ENCODE measurements at places on chromosomes 12 and 14.

DNA sequence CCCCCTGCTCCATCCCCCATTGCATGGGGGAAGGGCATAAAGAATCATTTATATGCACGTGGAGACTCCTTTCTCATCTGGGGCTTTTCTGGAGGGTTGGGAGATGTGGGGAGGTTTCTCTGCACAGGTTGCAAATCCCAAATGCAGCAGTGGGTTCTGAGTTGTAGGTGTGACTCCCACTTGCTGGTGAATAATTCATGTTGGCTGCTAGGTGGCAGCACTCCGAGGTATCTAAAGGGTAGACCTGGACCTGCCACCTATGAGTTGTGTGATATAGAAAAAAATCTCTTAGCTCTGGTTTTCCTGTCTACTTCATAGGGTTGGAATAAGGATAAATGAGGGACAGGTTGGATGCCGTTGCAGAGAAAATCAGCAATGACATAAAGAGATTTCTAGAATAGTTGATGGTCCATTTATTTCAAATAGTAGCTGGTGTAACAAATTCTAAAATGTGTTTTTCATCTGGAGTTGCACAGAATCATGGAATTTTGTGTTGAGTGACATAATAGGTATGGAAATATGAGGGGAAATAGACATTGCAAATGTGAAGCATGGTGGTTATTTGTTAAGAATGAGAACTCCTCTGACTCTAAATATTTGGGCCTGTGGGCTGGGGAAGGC is 4.6 kb downstream of the MARCHF9 start:
- no peak for DNase-seq

DNA sequence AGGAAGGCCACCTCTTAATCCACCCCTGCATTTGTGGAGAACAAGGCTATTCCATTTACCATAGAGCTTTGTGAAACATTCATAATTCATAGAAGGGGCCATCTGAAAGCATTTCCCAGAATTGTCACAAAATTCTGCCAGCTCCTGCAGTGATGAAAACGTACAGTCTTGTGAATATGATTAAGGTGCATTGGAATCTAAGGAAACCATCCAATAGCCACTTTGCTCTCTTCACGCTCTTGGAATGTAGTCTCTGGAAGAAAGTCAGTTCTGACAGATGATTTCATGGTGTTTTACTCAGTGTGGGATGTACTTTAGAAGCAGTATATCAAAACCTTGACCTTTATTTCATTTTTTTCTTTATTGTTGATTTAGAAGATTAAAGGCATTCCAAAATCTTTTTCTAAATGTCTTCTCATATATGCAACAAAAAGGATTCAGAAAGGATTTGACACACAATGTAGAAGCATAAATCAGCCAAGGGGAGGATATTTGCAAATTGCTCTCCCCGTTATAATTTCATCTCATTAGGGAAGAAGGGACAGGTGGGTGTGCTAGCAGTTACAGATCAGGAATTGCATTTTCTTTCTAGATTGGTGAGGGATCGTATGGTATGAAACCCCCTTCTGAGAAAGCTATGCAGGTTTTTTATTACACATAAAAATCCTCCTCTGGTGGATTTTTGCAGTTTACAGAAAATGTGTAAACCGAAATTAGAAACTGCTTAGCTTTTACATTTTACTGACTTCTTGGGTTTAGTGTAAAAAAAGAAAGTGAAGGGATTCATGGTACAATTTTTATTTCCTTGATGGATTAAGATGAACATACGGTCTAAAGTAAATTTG is 390.2 kb downstream of the LRIG3 start:
- no peak for DNase-seq

DNA sequence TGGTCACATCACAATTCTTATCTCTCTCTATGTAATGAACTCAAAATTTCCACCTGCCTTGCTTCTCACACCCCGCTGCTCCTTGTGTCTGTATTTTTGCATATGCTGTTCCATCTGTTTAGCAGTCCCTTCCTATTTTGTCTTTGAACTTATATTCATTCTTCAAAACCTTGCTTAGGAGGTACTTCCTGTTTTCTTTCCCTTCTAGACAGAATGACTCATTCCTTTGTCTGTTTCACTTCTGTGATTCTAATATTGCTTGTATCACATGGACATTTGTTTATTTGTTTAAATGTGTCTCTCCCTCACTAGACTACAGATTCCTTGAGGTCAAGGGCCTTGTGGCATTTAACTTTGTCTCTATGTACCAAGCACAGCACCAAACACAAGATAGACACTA is 424.2 kb downstream of the ETNK1 start:
- DNase-seq: no peak

DNA sequence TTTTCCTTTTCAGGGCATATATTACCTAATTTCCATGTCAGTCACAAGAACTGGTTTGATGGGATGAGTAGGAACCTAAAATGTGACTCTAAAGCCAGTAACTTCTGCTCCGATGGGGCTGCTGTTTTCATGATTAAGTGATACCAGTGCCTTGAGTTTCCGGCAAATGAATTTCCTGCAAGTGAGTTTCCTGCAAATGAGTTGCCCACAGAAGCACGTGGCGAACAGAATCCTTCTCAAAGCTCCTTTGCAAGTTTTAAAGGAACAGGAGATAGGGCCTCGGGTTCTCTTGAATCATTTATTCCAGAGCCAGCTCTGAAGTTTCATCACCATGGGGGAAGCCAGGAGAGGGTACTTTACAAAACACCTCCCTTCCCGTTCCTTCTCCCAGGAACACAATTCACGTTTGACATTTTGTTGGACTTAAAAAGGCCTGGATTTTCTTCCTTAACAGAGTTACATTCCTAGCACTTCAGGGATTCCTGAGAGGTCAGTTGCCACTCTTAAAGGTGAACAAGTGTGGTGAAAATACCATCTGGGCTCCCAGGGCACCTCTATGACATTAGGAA is 2.2 kb upstream of the PPTC7 start:
- DNase-seq: no peak

GRCh38 chr12:67271976-67272375 is 2.8 kb downstream of the CAND1 start:
- DNase-seq: no peak

GRCh38 chr14:70011708-70012107 is 132.5 kb downstream of the SMOC1 start:
- no peak for DNase-seq

GRCh38 chr12:101759396-101760047 is 20.3 kb upstream of the SYCP3 start:
- no peak for DNase-seq

DNA sequence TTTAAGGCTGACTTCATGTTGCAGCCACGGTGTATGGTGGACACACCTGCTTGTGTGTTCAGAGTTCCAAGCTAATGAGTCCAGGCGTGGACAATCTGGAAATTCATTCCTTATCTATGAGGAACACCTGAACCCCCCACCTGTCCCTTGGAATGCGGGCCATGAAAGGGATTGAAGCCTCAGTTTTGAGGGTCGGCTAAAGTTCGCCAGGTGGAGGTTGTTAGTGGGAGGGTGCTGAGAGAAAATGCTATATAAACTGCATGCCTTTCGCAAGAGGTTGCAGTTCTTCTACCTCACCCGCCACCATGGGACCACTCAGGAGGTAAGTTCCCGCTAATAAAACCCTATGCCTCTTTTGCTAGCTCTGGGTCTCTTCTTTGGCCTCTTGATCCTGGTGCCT is 348.0 kb downstream of the BCL11B start:
- DNase-seq: no peak

DNA sequence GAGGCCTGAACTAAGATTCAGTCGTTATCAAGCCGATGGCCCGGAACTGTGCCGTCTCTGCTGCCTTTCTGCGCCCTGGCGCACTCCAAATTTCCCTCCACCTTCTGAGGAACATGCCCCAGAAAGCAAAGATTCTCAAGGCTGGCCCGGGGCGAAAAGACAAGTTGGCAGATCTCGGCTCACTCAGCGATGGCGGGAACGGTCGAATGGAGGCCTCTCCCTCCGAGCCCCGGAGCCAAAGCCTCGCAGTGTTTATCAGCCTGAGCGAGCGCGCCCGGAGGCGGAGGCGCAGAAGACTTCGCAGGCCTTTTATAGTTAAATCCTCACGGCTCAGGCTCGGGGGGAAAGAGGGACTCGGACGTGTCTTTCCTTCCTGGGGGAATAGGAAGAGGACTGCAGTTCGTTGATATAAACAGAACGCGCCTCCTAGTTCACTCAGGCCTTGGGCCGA is 5.6 kb downstream of the TBX5 start:
- DNase-seq: no peak

DNA sequence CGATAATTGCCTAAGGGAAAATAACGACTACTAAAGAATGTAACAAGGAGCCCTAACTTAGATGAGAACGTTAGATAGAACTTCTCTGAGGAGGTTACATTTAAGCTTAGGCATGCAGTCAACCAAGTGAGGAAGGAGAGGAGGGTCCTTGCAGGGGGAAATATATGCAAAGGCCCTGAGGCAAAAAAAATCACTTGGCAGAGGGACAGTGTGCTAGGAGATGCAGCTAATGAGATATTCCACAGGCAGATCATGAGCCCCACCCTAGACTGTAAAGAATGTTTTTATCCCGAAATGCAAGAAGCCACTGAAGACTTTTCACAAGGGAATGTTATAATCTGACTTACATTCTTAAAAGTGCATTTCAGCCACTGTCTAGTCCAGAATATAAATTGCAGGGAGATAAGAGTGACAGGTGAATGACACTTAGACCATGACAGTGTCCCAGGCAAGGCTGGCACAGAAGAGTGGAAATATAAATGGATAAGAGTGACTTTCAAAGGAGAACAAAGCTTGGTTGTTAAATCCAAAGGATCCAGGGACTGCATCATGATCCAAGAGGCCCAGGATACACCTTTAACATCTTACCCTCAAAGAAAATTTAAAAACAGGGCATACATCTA is 61.0 kb downstream of the PPM1H start:
- no peak for DNase-seq

DNA sequence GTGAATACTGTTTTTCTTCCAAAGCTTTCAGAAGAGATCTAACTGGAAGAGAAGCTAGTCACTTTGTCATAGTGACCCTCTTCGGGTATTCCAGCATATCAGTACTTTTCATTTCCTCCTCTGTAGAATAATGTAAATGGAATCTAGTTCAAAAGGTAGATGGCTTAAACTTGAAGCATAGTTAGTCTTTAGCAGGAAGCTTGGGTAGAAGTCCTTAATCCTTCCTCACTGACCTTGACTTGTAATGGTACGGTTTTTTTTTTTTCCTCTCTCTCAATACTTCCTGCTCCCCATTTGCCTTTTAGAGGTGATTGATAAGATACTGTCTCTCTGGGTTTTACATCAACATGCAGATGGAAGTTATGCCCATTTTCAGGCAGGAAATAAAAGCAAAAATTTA is 1.7 kb downstream of the FBXO34 start:
- no peak for DNase-seq

GRCh38 chr12:126768517-126768916 is 1498.5 kb upstream of the TMEM132C start:
- DNase-seq: no peak

DNA sequence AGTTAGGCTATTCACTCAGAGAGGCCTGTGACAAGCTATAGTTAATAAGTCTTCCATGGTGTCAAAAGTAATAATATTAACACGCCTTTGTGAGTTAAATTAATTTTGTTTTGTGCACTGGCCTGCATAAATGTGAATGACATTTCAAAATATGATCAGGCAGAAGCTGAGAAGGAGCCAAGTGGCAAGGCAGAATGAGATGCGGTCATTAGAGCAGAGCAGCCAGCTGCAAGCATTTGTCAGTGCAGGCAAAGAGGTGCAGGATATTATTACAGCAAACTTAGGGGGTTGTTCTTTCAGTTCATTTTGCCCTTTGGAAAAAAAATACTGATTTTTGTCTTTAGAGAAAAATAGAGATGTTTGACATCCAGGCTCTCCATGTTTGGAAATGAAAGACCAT is 364.5 kb downstream of the PAWR start:
- DNase-seq: no peak

- DNase-seq: no peak
Measured at GRCh38 chr14:24895622-24896021, 154.3 kb downstream of the STXBP6 start.

DNA sequence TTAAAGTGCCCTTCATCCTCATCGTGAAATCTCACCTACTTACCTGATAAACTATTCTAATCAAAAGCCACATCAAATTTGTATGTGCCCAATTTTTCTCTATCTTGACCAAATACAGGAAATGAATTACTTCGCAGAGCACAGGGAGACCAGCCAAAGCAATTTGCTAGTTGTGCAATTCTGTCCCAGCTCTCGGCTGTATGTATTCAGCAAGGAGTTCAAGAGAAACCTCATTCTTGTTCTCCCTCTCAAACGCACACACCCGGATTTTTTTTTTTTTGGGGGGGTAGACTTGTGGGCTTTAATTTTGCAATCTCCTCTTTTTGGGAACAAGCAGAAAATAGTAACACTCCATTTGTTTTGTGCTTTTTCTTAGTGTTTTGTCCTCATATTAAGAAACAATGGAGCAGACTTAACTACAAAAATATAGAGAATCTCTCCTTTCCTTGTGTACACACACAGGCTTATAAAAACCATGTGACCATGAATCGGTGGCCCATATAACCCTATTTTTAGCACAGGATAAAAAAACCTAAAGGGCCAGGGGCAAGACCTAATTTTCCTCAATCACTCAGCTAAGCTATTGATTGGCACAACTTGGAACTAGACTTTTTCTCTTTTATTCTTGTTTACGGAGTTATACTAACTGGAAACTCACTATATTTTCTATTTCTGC is 64.2 kb downstream of the MBIP start:
- no peak for DNase-seq

- DNase-seq: no peak
Measured at GRCh38 chr12:15179672-15180071, 41.5 kb downstream of the RERG start.

DNA sequence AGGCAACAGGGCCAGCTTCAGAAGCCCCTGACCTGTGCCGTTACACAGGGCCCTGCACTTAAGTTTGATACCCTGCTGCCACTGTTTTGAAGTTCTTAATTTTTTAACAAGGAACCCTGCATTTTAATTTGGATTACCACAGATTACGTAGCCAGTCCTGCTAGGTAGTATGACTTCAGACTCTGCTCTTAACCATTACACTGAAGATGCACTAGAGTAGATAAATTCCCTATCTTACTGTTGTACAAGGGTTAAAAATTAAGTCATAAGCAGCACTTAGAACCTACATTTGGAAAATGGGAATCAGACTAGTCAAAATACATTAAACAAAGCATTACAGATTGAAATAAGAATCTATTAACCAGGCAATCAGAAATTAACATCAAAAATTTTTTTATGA is 2.3 kb downstream of the GNPNAT1 start:
- DNase-seq: no peak

- no peak for DNase-seq
Measured at GRCh38 chr14:79826362-79826761, 384.9 kb downstream of the DIO2 start.

All from stimulated activated CD8-positive, alpha-beta memory T cell treated with anti-CD3 and anti-CD28 coated beads, Interleukin-7, amount 100 ng/mL, for 1 hour (primary cell).